ENCODE measurements at places on chromosomes 4 and X.

GRCh38 chrX:2828959-2829411, 255 bp downstream of the GYG2 start:
- DNase-seq = no peak

GRCh38 chr4:972651-973424, 531 bp downstream of the DGKQ start:
- DNase-seq = peak; percentile 48

DNA sequence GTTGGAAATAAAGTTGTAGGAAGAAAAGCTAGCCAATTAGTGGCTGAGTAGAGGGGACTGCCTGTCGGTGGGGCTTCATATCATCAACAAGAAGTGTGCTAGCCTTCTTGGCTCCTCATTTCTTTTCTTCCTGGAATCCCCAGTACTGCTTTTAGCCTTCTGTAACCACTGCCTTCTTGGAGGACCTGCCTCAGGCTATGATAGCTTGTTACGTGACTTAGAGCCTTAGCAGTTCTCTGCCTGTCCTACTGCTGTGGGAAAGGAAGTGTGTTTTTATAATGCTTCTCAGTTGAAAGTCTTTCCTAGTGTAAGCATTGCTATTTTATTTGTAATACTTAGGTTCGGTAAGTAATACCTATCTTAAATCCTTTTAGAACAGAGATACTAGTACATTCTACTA, 61.9 kb downstream of the LARP1B start:
- DNase-seq = no peak

DNA sequence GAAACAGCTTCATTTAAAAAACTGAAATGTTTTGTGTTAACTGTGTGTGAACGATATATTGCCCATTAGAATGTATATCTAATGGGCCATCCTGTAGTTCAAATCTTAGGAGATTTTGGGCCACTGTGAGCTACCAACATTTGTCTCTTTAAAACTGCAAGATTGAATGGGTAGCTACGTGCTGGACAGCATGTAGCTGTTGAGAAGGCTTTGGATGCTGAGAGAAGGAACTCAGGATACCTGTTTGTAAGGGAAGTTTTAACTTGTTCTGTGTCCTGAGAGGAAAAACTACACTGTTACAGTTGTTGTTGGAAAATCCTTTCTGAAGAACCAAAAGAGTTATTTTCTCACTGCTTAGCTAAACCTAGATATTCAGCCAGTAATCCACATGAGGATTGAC, 45.9 kb downstream of the PDLIM5 start:
- DNase-seq = no peak

- DNase-seq = no peak
These were observed 97.1 kb downstream of the MGST2 start for GRCh38 chr4:139762720-139763119.

- DNase-seq = no peak
These were observed 38.6 kb upstream of the NAP1L5 start for GRCh38 chr4:88736264-88736663.

- DNase-seq = peak; percentile 39
These were observed 1.2 kb downstream of the RAB33B start for GRCh38 chr4:139455126-139455538.
